GM12878 (cell line): ENCODE measurements at places on chromosomes 7 and 10. TPM values are rescaled to one million over a fixed set of nuclear protein-coding genes. Genes with fewer than 3 reads are reported as not detected.

Gene ACBD7
- 0.27 and 0.74 TPM in 2 replicates for total RNA-seq

Gene ASB4
- 0.08 TPM in 1 of 2 replicates, not detected in the other for total RNA-seq

Gene ITPRID1
- total RNA-seq, result not detected in 2 replicates

Gene FAM25A
- not detected in 2 replicates for total RNA-seq

Gene TAS2R3
- 0.21 and 0.24 TPM in 2 replicates for total RNA-seq

Gene GRIFIN
- not detected in 2 replicates for total RNA-seq

Gene POLL
- 21.6 and 25.4 TPM in 2 replicates for total RNA-seq

Gene ZFAND4
- 20.1 and 20.8 TPM in 2 replicates for total RNA-seq

Gene IKZF1
- 125 and 131 TPM in 2 replicates for total RNA-seq

Gene GPR146
- 0.51 and 1.1 TPM in 2 replicates for total RNA-seq

Gene C10orf71
- not detected in 2 replicates for total RNA-seq

Gene OR2A1
- total RNA-seq, result not detected in 2 replicates

Gene NPY4R2
- not detected in 2 replicates for total RNA-seq

Gene CYP2E1
- total RNA-seq, result 0.96 and 1.9 TPM in 2 replicates

Gene ENTPD7
- total RNA-seq, result 6.5 and 6.7 TPM in 2 replicates

Gene LIPM
- total RNA-seq, result not detected in 2 replicates

Gene H2BK1
- total RNA-seq, result 0.54 TPM in 1 of 2 replicates, not detected in the other

Gene MOGAT3
- not detected in 2 replicates for total RNA-seq

Gene TLX1
- not detected in 2 replicates for total RNA-seq

Gene PTPRN2
- not detected in 2 replicates for total RNA-seq

Gene SMARCD3
- total RNA-seq, result 0.51 and 1.4 TPM in 2 replicates

Gene SFRP4
- 0.24 TPM in 1 of 2 replicates, not detected in the other for total RNA-seq

Gene NPC1L1
- total RNA-seq, result 0.08 TPM in 1 of 2 replicates, not detected in the other

Gene NUTM2E
- 0.58 and 0.90 TPM in 2 replicates for total RNA-seq

Gene PRPS1L1
- not detected in 2 replicates for total RNA-seq

Gene KIF5B
- 41.3 and 42.3 TPM in 2 replicates for total RNA-seq

Gene MYO3A
- total RNA-seq, result not detected in 2 replicates

Gene MSS51
- total RNA-seq, result 1.2 and 1.5 TPM in 2 replicates

Gene PON1
- total RNA-seq, result 0.26 and 0.40 TPM in 2 replicates

Gene AKR1D1
- total RNA-seq, result not detected in 2 replicates

Gene HOXA10
- not detected in 2 replicates for total RNA-seq

Gene SSBP1
- total RNA-seq, result 186 and 191 TPM in 2 replicates

Gene CYP26A1
- not detected in 2 replicates for total RNA-seq

Gene THAP5
- total RNA-seq, result 22.1 and 22.9 TPM in 2 replicates

Gene MCM10
- total RNA-seq, result 30.7 and 31.1 TPM in 2 replicates

Gene BAMBI
- 0.13 and 0.18 TPM in 2 replicates for total RNA-seq
